Cerebellar nuclear complex (tissue), 1 donor: ENCODE measurements at places on chromosomes 11 and 22.

GRCh38 chr11:104765401-104766095 is 132.7 kb downstream of the CASP12 start:
- DNase-seq, result no peak

GRCh38 chr11:126419801-126420697 is 64.6 kb downstream of the ST3GAL4 start:
- DNase-seq, result no peak

- no peak for DNase-seq
These were observed 77.4 kb downstream of the TRIM29 start for GRCh38 chr11:120060512-120060911.

GRCh38 chr22:46564084-46564714 is 26.8 kb upstream of the CELSR1 start:
- DNase-seq, result no peak

GRCh38 chr11:694563-695287 is at the start of gene DEAF1:
Gene DEAF1 (minus strand): TSS chr11:695222. CDS start chr11:695047, 175 bp downstream.
- no peak for DNase-seq

- DNase-seq, result no peak
These were observed 7.9 kb upstream of the WNT11 start for GRCh38 chr11:76214186-76214585.

DNA sequence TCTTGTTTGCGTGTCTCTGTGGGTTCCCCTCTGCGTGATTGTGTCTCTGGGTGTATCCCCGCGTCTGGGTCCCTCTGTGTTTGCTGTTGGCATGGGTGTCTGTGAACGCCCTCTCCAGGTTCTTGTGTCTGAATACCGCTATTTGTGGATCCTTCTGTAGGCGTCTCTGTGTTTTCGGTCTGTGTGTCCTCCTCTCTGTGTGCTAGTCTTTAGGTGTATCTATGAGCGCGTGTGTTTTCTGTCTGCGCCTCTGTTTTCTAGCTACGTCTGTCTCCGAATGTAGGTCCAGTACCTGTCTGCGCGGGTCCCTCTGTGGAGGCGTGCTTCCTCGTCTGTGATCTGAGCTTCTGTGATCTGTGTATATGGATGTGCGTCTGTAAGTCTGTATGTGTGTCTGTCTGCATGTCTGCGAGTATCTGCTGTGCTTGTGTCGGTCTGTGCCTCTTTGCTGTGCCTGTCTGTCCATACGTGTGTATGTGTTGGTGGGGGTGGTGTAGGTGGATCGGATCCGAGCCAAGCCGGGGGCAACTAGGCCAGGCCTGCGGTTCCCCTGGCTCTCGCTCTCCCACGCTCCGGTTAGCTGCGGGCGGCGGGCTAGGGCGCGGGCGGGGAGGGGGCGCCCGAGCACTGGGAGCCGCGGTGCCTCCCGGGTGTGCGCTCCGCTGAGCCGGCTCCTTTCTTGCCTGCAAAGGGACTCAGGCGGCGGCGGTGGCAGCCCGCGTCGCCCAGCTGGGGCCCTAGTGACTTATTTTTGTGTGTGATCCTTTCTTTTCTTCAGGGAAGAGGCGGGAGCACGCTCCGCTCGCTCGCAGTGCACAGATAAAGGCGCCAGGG is 105.3 kb upstream of the E2F8 start:
- no peak for DNase-seq

DNA sequence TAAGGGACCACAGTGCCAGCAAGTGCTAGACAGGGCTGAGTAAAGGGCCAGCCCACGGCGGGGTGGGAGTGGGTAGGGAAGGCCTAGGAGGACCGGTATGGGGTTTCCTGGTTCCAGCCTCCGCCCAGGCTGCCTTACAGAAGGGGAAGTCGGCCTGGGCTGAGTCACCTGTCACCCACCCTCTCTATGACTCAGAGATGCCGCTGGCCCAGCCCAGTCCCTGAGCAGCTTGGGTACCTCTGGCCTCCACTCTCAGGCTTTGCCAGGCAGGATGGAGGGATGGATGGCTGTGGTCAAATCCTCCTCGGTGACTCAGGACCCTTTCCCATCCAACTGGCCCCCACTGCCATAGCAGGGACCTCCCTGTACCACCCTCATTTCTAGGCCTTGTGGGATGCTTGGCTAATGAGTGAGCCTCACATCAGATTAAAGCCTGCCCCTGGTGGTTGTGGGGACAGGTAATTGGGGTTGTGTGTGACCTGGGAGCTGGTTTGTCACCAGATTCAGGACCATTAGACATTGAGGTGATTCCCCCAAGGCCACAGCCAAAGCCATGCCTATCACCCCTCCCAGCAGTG is 13.9 kb downstream of the SLC35E4 start:
- DNase-seq, result no peak

- DNase-seq, result no peak
These were observed 16.6 kb downstream of the TRIM29 start for GRCh38 chr11:120121336-120121735.

GRCh38 chr11:1478011-1478410 is 8.6 kb downstream of the MOB2 start:
- no peak for DNase-seq

DNA sequence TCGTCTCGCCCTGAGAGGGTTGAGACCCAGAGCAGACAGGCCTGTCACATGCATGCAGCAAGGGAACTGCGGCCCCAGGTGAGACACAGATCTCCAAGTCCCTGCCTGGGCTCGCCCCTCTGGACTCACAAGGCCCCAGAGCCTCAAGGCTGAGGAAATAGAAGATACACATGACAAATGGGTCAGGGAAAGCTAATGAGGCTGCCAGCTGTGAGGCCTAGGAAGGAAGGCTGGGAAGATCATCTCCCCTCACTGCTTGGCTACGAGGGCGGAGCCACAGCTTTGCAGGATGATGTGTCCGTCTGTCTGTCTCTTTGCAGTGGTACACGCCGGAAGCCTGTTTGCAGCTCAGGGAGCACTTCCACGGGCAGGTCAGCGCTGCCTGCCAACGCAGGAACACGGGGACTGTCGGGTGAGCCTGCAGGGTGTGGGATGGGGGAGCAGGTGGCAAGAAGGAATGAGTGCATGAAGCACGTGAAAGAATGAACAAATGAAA is 4.5 kb downstream of the RAB36 start:
- DNase-seq, result no peak

GRCh38 chr11:128473636-128474035 is 113.7 kb downstream of the ETS1 start:
- no peak for DNase-seq
